Upper lobe of left lung (tissue), 6 donors: ENCODE measurements at places on chromosomes 1 and 21. TPM values are rescaled to one million over a fixed set of nuclear protein-coding genes. Genes with fewer than 3 reads are reported as not detected.
A peak's percentile ranks its signal among the peaks of the same experiment; 100 is the strongest.

Gene MPZ
- 6.9 TPM for total RNA-seq

Gene CD244
- 0.78 TPM for total RNA-seq

Gene RAB25
- 58.7 TPM for total RNA-seq

Gene PLA2G2A
- total RNA-seq: 0.76 TPM

Gene DMRTA2
- total RNA-seq: not detected

Gene CD53
- total RNA-seq: 80.7 TPM

Gene ZNF678
- 7.3 TPM for total RNA-seq

Gene KPRP
- not detected for total RNA-seq

Gene SPRTN
- total RNA-seq: 30.9 TPM

Gene KIRREL1
- total RNA-seq: 24.4 TPM

Gene PEAR1
- total RNA-seq: 16.2 TPM

Gene MEX3A
- 1.00 TPM for total RNA-seq

Gene TDRD10
- 10.5 TPM for total RNA-seq

Gene RAP1GAP
- total RNA-seq: 65.2 TPM

Gene F5
- total RNA-seq: 0.89 TPM

DNA sequence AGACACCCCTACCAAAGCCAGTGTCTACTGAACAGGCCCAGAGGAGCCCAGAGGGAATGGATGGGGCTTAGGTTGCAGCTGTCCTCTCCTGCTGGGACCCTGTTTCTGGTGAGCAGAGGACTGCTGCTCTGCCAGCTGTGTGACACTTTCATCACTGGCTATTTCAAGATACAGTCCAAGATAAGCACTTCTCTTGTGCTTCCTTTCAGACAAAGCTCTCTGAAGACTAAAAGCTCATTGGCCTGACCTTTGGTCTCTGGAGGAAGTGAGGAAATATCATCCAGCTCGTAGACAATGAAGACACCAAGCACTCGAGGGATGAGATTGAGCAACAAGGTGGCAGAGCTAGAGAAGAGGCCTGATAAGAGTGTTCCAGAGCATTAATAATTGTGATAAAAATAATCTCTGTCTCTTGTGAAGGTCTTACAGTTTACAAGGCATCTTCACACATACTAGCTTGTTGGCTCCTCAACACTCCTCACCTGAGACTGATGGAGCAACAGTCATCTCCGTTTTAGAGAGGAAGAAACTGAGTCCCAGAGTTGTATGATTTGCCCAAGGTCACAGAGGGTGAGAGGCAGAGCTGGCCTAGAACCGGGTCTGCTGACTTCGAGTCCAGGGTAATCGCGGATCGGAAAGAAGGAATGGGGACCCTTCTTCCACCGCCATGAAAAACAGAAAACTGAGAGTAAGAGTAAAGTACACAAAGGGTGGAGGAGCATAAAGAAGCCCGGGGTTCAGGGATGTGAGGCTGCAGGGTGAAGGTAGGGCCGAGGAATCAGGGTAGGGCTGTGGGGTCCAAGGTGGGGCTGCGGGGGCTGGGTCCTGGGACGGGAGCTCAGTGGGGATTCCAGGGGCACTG, 666 bp downstream of the PAFAH2 start:
- H3K27me3 ChIP-seq: no peaks in the 10 kb centered on the region
- peak overlapping the region; percentile 93 for H3K27ac ChIP-seq
- peak; percentile 74 for DNase-seq
- H3K4me3 ChIP-seq: peak overlapping the region; percentile 66
- peaks cover 15% of the 10 kb centered on the region for H3K4me1 ChIP-seq

- no peak within 1 kb of the TSS for H3K4me3 ChIP-seq
- H3K27ac ChIP-seq: peak within 1 kb of the TSS; percentile 41
- H3K4me1 ChIP-seq: peaks cover 28% of the 10 kb centered on the region
- no peaks in the 10 kb centered on the region for H3K36me3 ChIP-seq
- peak; percentile 87 for DNase-seq
Measured at GRCh38 chr1:43933386-43934100, at the start of gene ARTN. ARTN (plus strand) TSS chr1:43933801; CDS start chr1:43935657, 1,856 bp downstream.

- DNase-seq: no peak
- H3K4me1 ChIP-seq: no peaks in the 10 kb centered on the region
- no peak overlapping the region for H3K27ac ChIP-seq
- no peaks in the 10 kb centered on the region for H3K27me3 ChIP-seq
- no peak overlapping the region for H3K4me3 ChIP-seq
- H3K36me3 ChIP-seq: peaks cover 56% of the 10 kb centered on the region
Measured at GRCh38 chr1:165747632-165748447, 20.8 kb downstream of the TMCO1 start.

- DNase-seq: no peak
- no peaks in the 10 kb centered on the region for H3K4me1 ChIP-seq
- no peak overlapping the region for H3K4me3 ChIP-seq
Measured at GRCh38 chr1:81010126-81010525, 790.6 kb upstream of the ADGRL2 start.

- no peaks in the 10 kb centered on the region for H3K4me1 ChIP-seq
- no peak overlapping the region for H3K27ac ChIP-seq
- no peaks in the 10 kb centered on the region for H3K27me3 ChIP-seq
- no peak overlapping the region for H3K4me3 ChIP-seq
Measured at GRCh38 chr21:32908534-32908933, 117.2 kb upstream of the OLIG2 start.

DNA sequence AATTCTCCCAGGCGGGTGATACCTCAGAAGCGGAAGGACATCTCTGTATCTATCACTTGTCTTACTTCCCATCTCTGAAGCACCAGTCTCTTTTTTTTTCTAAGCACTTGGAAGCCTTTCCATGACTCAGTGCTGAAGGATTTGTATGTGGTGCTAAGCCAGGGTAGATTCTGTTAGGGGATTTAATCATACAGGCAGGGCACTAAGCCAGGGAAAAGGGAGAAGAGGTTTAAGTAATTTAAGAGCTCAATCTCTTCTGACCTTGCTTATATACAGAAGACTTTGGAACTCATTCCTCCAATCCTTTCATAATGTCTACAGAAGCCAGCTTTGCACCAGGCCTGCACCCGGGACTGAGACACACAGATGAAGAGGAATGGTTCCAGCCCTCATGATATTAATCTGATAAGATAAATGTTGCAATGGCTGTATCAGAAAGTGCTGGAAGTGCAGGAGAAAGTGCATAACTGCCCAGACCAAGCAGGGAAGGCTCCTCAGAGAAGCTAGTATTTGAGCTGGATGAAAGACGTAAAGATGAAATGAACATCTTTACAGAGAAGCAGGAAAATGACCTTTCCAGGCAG, 11.0 kb downstream of the FAM163A start:
- H3K4me3 ChIP-seq: no peak overlapping the region
- no peaks in the 10 kb centered on the region for H3K36me3 ChIP-seq
- no peak overlapping the region for H3K27ac ChIP-seq
- DNase-seq: no peak

DNA sequence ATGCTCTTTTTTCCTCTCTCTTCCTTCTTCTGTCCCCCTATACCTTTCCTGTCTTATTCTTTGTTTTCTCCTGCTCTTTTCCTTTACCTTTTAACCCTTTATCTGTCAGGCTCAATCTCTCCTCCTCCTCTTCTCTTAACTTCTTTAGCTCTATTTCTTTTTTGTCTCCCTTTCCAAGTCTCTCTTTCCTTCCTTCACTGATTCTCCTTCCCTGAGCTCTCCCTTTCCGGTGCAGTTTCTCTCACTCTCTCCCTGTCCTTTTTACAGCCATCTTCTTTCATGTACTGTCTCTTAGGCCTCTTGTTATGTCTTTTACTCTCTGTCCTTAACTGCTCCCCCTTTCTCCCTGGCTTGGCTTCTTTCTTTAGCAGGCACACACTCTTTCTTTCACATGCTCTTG, 12.0 kb downstream of the SLC30A7 start:
- H3K36me3 ChIP-seq: peaks cover 75% of the 10 kb centered on the region
- H3K27ac ChIP-seq: no peak overlapping the region
- DNase-seq: no peak
- no peaks in the 10 kb centered on the region for H3K27me3 ChIP-seq
- H3K4me3 ChIP-seq: no peak overlapping the region

- no peak for DNase-seq
- no peaks in the 10 kb centered on the region for H3K36me3 ChIP-seq
- no peak overlapping the region for H3K4me3 ChIP-seq
- H3K27me3 ChIP-seq: no peaks in the 10 kb centered on the region
Measured at GRCh38 chr1:7117399-7118281, 332.4 kb downstream of the CAMTA1 start.

- no peak for DNase-seq
- no peaks in the 10 kb centered on the region for H3K27me3 ChIP-seq
- no peaks in the 10 kb centered on the region for H3K36me3 ChIP-seq
- no peak overlapping the region for H3K4me3 ChIP-seq
- H3K27ac ChIP-seq: no peak overlapping the region
Measured at GRCh38 chr1:109770331-109771095, 6.8 kb upstream of the EPS8L3 start.

GRCh38 chr1:53754484-53755312, 15.7 kb upstream of the GLIS1 start:
- H3K27ac ChIP-seq: no peak overlapping the region
- no peak for DNase-seq
- H3K36me3 ChIP-seq: no peaks in the 10 kb centered on the region

- no peaks in the 10 kb centered on the region for H3K27me3 ChIP-seq
- peak overlapping the region; percentile 98 for H3K27ac ChIP-seq
- no peak for DNase-seq
- peaks cover 27% of the 10 kb centered on the region for H3K4me1 ChIP-seq
- H3K4me3 ChIP-seq: peak overlapping the region; percentile 81
Measured at GRCh38 chr1:205122489-205122882, 708 bp upstream of the RBBP5 start.

DNA sequence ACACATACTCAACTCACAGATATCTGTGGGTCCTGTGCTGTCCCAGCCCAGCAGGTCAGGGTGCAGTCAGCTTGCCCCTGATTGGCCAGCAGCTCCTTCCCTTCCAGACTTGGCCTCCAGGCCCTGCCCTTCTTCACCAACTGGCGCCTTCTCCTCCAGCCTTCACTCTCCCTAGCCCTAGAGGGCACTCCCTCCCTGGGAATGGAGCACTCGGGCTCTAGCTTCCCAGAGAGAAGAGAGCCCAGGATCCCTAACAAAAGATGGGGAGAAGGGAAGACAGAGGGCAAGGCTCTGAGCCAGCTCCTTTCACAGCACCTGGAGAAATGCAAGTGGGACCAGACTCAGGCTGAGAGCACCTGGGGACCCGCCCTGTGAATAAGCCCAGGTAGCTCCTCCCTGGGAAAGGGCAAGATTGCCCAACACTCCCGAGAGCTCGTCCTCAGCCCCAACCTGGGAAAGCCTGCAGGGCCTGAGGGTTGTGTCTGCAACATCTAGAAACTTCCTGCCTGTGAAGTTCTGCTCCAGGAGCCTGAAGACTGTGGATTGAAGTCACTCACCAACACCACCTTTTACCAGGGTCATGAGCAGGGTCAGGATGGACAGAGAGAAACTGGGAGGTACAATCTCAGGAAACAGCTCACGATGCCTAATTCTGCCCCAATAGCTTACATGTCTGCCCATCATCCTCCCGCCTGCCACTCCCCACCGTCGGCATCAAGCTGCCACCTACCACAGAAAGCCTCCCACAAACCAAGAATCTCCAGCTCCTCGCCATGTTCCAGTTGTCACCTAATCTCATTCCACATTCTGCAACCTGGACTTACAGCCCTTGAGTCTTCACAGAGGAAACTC, at the start of gene PGLYRP4:
Gene PGLYRP4 (minus strand): TSS at position 331 of the 852 bp plus-strand sequence. CDS start 909 bp downstream, outside the sequence.
- H3K36me3 ChIP-seq: no peaks in the 10 kb centered on the region
- H3K27ac ChIP-seq: no peak within 1 kb of the TSS
- H3K27me3 ChIP-seq: no peaks in the 10 kb centered on the region
- peaks cover 25% of the 10 kb centered on the region for H3K4me1 ChIP-seq
- H3K4me3 ChIP-seq: no peak within 1 kb of the TSS
- no peak for DNase-seq

GRCh38 chr1:205466595-205467220, 10.9 kb upstream of the BLACAT1 start:
- H3K27ac ChIP-seq: no peak overlapping the region
- H3K4me1 ChIP-seq: no peaks in the 10 kb centered on the region
- no peak overlapping the region for H3K4me3 ChIP-seq
- no peaks in the 10 kb centered on the region for H3K36me3 ChIP-seq
- H3K27me3 ChIP-seq: no peaks in the 10 kb centered on the region
- DNase-seq: no peak

GRCh38 chr1:178284058-178284457, 190.2 kb downstream of the RASAL2 start:
- no peak overlapping the region for H3K4me3 ChIP-seq
- DNase-seq: no peak
- H3K36me3 ChIP-seq: no peaks in the 10 kb centered on the region
- peaks cover 30% of the 10 kb centered on the region for H3K4me1 ChIP-seq

DNA sequence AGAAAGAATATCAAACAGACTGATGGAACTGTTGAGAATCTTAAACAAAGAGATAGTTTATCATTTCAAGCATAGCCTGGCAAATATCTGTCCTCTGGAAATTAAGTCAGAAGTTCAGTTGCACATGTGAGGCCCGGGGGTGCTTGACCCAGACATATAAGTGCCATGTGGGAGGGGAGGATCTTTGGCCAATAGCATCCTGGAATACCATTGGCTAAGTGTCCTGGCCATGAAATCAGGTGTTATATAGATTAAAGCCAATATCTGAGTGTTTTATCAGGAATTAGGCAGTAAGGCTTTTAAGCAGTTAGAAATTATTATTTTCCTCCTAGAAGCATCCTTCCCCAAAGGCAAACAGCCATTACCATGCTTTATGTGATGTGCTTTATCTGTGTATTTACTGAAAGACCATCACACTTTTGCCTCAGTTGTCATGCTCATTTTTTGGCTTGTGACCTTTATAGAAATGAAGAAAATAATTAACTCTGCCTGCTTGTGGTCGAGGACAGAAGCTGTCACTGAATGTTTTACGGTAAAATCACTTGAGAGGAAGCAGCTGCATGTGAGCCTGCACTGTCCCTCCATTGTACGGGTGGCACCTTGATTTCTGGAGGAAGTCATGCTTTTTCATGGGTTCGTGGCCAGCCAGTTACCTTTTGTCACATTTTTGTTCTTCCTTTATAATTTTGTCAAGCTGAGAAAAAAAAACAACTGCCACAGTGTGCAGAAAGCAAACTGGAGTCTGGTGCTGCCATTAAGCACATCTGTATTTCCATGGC, 259.9 kb upstream of the FMN2 start:
- H3K27ac ChIP-seq: no peak overlapping the region
- no peaks in the 10 kb centered on the region for H3K27me3 ChIP-seq
- H3K4me1 ChIP-seq: no peaks in the 10 kb centered on the region
- no peak for DNase-seq

DNA sequence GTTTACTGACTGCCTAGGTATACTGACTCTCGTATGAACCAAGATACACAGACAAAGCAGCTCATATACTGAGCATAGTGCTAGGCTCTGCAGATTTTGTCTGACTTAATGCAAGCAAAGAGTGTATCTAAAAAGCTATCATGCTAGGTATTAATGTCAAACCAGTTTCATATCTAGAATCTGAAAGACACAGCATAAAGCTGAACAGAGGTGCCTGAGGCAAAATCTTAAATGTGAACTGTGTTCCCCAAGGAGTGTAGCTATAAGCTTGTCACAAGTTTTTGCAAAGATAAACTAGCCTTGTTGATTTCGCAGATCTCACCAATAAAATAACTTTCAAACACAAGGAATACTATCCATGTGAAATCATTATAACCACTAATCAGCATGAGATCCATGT, 18.1 kb downstream of the JAK1 start:
- peaks cover 26% of the 10 kb centered on the region for H3K4me1 ChIP-seq
- H3K4me3 ChIP-seq: no peak overlapping the region
- no peaks in the 10 kb centered on the region for H3K27me3 ChIP-seq
- H3K27ac ChIP-seq: peak overlapping the region; percentile 44
- H3K36me3 ChIP-seq: no peaks in the 10 kb centered on the region
- DNase-seq: no peak

- H3K4me1 ChIP-seq: peaks cover 4% of the 10 kb centered on the region
- H3K4me3 ChIP-seq: no peak overlapping the region
- peaks cover 9% of the 10 kb centered on the region for H3K36me3 ChIP-seq
- H3K27me3 ChIP-seq: no peaks in the 10 kb centered on the region
Measured at GRCh38 chr1:52693843-52694242, 4.3 kb downstream of the COA7 start.
